ENCODE measurements at places on chromosomes 7 and 10. TPM values are rescaled to one million over a fixed set of nuclear protein-coding genes. Genes with fewer than 3 reads are reported as not detected.

CNTNAP2 gene
- total RNA-seq = 25.8 TPM

ENO4 gene
- total RNA-seq = 1.3 TPM

GATA3 gene
- 0.69 TPM for total RNA-seq

DNA sequence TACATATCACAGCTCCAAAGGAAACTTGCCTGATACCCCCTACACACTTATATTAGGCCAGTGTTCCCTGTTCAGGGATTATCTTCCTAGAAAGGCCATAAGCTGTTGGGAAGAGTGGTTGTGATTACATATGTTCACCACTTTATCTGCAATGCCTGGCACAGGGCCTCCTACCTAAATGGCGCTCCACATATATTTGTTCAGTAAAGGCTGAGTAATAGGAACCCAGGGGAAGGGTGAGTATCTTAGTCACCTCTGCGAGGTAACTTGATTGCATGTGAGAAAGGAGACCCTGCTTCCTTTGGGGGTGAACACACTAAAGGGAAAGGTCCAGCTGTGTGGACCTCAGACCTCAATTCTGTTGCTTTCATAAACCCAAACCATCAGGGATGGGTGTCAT, 896.0 kb downstream of the LRMDA start:
- DNase-seq = no peak

GRCh38 chr10:58590924-58591323, 78.3 kb downstream of the BICC1 start:
- no peak for DNase-seq

- no peak for DNase-seq
Measured at GRCh38 chr10:34590793-34591192, 224.3 kb downstream of the PARD3 start.

DNA sequence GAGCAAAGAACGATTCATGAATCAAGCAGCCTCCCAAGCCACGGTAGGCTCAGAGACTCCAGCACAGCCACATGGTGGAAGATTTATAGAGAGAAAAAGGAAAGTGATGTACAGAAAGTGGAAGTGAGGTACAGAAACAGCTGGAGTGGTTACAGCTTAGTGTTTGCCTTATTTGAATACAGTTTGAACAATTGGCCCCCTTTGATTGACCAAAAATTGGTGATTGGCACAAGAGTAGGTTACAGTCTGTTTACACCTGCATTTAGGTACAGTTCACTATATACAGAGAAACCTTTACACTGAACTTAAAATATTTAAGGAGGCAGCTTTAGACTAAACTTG, 136.4 kb upstream of the ASAH2 start:
- no peak for DNase-seq

All from glutamatergic neuron (in vitro differentiated cells).